ENCODE measurements at places on chromosomes 1 and 21.
A peak's percentile ranks its signal among the peaks of the same experiment; 100 is the strongest.

DNA sequence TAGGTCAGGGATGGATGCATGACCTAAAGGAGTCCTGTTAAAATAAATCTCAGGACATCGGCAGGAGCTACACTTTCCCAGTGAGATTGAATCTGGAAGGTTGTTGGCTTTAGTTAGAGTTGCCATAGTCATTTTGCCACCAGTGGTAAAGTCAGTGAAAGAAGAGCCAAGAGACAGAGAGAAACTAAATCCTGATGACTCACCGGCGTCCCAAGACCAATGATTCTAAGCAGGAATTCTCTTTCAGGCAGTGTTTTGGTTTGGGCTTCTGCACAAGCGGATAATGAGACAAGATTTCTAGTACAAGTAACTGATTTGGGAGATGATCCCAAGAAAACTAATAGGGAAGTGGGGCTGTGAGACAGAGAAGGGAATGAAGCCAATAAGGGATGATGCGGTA is 88.8 kb upstream of the ETS2 start:
- DNase-seq = no peak

DNA sequence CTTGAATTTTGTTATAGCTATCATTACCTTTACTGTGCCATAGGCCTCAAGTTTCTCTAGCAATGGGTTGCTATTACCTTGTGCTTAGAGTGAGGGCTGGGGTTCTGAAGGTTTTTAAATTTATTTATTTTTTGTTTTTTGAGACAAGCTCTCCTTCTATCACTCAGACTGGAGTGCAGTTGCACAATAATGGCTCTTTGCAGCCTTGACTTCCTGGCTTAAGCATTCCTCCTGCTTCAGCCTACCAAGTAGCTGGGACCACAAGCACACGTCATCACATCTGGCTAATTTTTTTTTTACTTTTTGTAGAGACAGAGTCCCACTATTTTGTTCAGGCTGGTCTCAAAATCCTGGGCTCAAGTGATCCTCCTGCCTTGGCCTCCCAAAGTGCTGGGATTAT is 41.5 kb downstream of the SNX27 start:
- DNase-seq = peak; percentile 7

DNA sequence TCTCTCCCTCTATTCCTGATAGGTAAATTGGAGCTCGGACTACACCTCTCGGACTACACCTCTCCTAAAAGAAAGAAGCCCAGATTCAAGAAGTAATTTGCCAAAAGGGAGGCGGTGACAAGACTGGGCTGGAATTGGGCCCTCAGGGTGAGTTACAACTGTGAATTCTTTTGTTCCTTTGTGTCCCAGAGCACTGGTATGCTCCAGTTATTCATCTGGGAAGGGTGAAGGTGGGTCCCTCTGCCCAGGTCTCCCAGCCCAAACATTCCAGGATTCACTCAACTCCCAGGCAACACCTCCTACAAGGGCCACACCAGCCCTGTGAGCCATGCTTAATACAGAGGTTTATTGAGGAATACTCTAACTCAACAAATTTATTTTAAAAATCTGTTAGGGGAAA is 69.2 kb downstream of the LMX1A start:
- no peak for DNase-seq

GRCh38 chr1:11053758-11054137 is 6.1 kb downstream of the SRM start:
- DNase-seq = no peak

DNA sequence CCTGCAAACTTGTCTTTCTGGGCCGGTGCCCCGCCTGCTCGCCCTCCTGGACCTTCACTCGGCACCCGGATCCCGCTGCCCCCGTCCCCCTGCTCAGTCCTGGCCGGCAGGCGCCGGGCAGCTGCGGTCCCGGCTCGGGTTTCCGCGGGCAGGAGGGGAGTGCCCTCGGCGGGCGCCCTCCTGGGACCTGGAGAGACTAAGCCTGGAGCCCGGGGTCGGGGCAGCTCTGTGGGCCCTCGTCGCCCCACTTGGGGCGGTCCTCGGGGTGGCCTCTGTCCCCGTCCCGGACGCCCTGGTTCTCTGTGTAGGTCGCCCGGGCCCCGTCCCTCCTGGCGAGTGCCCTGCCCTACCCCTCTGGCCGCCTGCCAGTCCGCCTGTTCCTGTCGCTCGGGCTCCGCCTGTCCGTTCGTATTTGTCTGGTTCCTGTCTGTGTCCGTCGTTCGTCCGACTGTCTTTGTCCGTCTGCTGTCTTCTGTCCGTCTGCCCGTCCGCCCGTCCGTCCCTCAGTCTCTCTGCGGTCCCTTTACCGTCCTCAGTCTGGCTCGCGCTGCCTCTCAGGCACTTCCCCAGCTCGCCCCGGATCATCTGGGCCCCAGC is 490 bp downstream of the SERINC2 start:
- peak; percentile 22 for DNase-seq

DNA sequence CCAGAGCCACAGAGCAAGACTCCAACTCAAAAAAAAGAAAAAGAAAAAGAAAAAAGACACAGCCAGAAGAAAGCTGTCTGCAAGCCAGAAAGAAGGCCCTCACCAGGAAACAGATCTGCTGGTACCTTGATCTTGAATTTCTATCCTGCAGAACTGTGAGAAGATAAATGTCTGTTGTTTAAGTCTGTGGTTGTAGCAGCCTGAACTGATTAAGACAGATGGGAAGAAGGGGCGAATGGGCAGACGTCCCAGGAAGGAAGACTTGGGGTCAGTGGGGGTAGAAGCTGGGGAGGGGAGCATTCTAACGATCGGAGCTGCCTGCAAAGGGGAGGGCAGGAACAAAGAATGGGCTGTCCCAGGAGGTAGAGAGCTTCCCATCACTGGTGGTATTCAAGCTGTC is 6.3 kb downstream of the SLC2A7 start:
- DNase-seq = no peak

- no peak for DNase-seq
Measured at GRCh38 chr1:223486366-223486765, 93.2 kb downstream of the CCDC185 start.

DNA sequence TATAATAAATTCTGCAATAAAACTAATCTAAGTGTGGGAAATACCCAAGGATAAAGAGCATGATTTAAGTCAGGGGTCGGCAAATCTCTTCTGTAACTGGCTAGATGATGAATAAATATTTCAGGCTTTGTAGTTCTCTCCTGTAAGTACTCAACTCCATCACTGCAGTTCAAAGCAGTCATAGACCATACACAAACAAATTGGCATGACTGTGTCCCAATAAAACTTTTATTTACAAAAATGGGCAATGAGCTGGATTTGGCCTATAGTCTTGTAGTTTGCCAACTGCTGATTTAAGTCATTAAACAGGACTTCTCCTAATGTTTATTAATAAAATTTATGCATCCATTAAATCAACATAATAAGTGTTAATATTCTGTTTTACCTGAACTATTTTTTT is 49.4 kb downstream of the EDEM3 start:
- DNase-seq = no peak

DNA sequence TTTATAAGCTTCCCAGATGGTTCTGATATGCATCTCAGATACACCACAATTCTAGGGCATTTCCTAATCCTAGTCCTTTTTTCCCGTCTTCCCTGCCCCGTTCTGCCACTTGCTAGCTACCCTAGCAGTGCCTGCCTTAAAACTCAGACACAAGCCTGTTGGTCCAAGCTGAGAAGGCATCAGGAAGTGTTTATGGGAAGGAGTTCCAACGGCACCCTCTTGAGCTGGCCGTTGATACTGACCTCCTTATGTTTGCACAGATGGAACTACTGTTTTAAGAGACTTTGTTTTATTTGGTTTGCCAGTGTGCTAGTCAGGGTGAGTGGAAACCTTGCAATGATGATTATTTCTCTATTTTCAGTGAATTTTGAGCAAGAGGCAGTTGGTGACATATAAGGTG is 67.2 kb downstream of the UCK2 start:
- DNase-seq = no peak

DNA sequence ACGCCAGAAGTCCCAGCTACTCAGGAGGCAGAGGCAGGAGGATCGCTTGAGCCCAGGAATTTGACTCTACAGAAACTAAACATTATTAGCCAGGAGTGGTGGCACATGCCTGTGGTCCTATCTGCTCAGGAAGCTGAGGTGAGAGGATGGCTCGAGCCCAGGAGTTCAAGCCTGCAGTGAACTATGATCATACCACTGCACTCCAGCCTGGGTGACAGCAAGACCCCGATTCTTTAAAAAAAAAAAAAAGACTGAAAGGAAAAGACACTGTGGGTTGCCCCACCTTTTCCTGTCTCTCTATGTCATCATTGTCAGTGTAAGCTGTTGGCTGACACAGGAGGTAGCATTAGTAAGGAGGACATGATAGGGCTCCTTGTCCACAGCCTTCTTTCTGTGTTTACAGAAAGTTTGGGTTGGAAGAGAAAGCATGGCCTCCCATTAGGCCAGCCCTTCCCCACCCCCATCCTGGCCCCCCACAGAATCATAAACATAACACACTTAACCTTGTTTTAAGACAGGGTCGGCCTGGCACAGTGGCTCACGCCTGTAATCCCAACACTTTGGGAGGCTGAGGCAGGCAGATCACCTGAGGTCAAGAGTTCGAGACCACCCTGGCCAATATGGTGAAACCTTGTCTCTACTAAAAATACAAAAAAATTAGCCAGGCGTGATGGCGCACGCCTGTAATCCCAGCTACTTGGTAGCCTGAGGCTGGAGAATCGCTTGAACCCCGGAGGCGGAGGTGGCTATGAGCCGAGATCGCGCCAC is 20.6 kb upstream of the RCAN3 start:
- DNase-seq = peak; percentile 33

DNA sequence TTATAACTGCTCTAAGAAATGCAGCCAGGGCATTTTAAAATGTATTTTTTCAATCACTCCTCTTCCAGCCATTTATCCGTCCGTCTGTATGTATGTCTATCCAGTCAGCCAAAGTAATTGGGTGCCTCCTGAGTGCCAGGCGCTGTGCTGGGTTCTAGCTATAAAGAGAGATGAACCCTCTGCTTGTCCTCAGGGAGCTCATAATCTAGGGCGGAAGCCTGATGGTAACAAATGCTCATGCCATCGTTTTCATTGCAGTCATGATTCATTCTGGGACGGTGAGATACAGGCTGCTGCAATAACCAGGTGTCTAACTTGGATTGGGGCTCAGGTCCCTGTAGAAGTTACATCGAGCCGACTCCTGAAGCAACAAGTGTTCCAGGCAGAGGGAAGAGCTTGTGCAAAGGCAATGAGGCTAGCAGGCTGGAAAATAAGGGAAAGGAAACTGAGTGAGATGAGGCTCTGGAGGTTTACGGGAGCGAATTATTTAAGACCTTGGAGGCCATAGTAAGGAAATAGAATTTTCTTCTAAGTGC is 11.6 kb downstream of the IFI6 start:
- DNase-seq = no peak

DNA sequence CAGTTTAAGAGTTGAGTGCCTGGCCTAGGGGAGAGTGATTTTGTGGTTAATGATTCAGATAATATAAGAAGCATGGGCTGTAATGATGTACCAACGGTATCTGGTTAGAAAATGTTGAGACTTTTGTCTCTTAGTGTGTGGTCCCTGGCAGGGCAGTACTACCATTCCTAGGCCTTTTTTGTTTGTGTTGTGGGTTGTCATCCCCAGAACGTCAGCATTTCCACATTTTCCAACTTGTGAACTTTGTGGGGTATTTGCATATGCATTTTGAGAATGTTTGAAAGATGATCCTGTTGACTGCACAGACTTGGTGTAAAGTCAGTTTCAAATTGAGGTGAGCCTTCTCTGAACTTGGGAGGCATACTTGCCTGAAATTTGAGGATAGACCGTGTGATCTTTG is 11.4 kb downstream of the NEK7 start:
- DNase-seq = no peak

GRCh38 chr21:26451081-26451740 is 121.9 kb downstream of the CYYR1 start:
- no peak for DNase-seq

- DNase-seq = no peak
Measured at GRCh38 chr1:96730574-96731298, 9.2 kb downstream of the PTBP2 start.

GRCh38 chr1:59814901-59815825 is at the start of gene HOOK1:
Gene HOOK1 (plus strand): TSS chr1:59814949. CDS start chr1:59815118, 169 bp downstream.
- no peak for DNase-seq

- DNase-seq = no peak
Measured at GRCh38 chr1:47224676-47225399, 7.2 kb downstream of the TAL1 start.

- DNase-seq = no peak
Measured at GRCh38 chr1:75482951-75483350, 128.0 kb downstream of the SLC44A5 start.

- no peak for DNase-seq
Measured at GRCh38 chr1:94463765-94464330, 45.7 kb downstream of the ABCD3 start.

DNA sequence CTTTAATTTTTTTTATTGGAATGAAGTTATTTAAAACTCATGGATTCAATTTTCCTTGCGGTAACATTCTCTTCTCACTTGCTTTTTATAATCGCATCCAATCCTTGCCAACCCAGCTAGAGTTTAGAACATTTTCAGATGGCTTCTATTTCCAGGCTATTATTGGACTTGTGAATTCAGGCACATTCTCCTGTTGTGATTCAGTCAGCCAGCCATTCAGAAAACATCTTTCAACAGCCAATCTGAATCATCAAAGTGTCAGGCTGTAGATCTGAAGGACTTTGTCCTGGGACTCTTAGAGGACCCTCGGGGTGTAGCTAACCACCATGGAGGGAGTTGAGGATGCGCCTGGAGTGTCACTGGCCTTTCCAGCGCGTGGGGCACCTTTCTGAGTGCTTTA is 92.4 kb downstream of the PRDM2 start:
- DNase-seq = no peak

DNA sequence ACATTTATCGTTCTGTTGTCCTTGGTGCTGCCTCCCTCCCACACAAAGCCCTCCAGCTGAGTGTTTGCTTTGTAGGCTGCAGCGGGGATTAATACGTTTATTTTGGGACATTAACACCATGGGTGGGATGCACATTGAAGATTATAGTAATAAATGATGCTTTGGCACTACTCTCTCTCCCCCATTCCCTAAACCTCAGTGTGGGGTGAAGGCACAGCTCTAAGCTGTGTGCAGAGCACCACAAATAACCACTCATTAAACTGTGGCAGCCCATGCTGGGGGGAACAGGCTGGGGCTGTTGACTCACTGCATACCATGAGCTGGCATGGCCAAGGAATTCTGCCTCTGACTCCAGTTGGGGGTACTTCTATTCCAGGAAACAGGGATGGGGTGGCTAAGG is 7.7 kb downstream of the PCP4L1 start:
- DNase-seq = no peak

GRCh38 chr1:21000245-21000594 is 176.5 kb downstream of the EIF4G3 start:
- no peak for DNase-seq

DNA sequence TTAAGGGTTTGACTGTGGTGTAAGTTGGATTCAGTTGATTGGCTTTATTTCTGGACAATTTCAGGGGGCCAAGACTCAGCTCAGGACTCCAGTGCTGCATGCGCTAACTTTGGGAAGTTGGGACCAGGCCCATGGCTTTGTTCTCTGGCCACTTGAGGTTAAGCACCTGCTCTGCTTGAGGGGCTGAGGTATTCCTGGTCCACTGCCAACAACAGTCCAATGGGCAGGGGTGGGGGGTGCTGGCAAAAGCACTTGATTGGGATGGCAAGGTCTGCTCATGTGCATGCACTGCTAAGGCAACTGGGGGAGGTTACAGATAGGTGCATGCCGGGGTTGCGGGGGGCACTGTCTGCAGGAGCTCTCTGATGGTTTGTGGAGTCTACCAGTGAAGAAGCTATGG is 52.6 kb upstream of the ASB17 start:
- DNase-seq = no peak

Measured in CD4-positive, alpha-beta T cell treated with Interferon gamma for 1 hour (primary cell).